Fibroblast of lung (primary cell): ENCODE measurements at places on chromosomes 4 and X.

DNA sequence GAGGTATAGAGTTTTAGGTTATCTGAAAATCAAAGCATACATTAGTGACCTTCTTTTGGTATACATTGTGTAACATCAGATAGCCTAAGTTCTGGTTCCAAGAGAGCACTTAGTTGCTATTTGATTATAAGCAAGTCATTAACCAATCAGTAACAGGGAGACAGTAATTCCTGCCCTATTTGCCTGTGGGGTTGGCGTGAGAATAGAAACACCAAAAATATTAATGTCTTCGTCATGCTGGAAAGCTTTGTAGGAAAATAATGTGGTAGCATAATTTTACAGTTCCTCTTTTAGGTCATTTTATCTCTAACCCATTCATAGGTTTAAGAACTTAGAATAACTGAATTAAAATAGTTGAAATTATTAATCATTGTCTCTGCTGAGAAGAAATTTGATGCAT lies 37.8 kb downstream of the NPNT start:
- no peak for DNase-seq

GRCh38 chr4:76226418-76226817 lies 12.8 kb upstream of the SCARB2 start:
- no peak for DNase-seq

DNA sequence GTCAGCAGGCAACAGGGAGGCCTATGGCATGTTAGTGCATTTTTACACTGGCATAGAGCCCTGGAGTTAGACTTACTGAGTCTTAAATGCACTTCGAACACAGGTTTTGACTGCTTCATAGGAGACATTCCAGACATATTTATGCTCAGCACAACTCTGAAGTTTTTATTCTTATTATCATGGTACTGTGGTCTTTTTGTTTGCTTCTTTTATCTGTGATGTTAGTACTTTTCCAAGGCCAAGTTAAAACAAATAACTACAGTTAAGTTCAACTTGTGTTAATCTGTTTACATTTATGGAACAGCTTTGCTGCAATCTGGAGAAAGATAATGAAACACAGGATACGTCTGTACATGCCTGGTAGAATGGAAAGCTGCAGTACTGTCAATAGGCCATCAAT lies 76.5 kb downstream of the COL4A5 start:
- DNase-seq, result peak; percentile 37

DNA sequence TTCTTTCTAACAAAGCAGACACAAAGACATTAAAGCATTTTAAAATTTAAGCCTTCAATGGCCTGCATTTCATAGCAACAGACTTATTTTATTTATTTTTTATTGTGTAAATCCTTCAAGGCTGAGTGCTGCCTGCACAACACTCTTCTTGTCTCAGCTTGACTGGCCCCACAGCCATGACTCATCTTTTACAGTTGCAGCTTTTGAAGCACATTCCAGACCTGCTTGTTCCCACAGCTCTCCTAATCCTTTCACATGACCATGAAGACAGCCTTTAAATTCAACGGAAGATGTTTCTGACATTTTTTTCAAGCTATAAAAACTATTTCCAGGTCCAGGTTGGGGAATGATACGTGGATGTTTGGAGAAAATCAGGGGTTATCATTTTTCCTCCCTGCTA lies 276.9 kb upstream of the TACR3 start:
- peak; percentile 90 for DNase-seq

DNA sequence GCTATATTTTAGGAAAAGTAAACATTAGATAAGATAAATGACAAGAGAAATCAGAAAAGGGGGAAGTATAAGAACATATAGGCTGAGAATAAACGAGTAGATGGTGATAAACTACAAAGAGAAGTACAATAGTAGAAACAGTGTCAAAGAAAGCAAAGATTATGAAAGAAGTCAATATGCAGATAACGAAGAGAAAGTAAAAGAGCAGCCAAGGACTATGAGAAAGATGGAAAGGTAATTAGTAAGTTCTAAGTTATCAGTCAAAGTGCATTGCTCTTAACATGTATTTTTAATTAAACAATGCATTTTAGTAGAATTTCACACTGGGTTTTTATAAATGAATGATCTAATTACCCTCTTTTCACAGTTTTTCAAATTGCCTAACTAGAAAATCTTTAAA lies 1801.3 kb upstream of the PCDH10 start:
- no peak for DNase-seq

GRCh38 chrX:52608961-52609360 lies 45.7 kb downstream of the SSX7 start:
- no peak for DNase-seq
